ENCODE measurements at places on chromosomes 16 and 17. TPM values are rescaled to one million over a fixed set of nuclear protein-coding genes. Genes with fewer than 3 reads are reported as not detected.

Gene ZSCAN10
- polyA plus RNA-seq: not detected

Gene PIPOX
- 0.27 TPM for polyA plus RNA-seq

Gene MLLT6
- polyA plus RNA-seq: 10.2 TPM

Gene PPM1E
- not detected for polyA plus RNA-seq

Gene TAT
- 0.53 TPM for polyA plus RNA-seq

Gene TMC8
- 217 TPM for polyA plus RNA-seq

Gene GRB2
- 151 TPM for polyA plus RNA-seq

Gene SLC47A1
- not detected for polyA plus RNA-seq

Gene KRT20
- not detected for polyA plus RNA-seq

- no peaks in the 10 kb centered on the region for H3K36me3 ChIP-seq
- no peaks in the 10 kb centered on the region for H3K4me1 ChIP-seq
- H3K27ac ChIP-seq: no peak overlapping the region
- H3K27me3 ChIP-seq: no peaks in the 10 kb centered on the region
- H3K4me3 ChIP-seq: no peak overlapping the region
These were observed 228.7 kb downstream of the MSI2 start for GRCh38 chr17:57484826-57485565.

- peaks cover 8% of the 10 kb centered on the region for H3K4me1 ChIP-seq
- H3K27ac ChIP-seq: no peak overlapping the region
- H3K27me3 ChIP-seq: no peaks in the 10 kb centered on the region
- H3K36me3 ChIP-seq: no peaks in the 10 kb centered on the region
These were observed 1.8 kb upstream of the APRT start for GRCh38 chr16:88813269-88814143.

- no peak overlapping the region for H3K4me3 ChIP-seq
- no peaks in the 10 kb centered on the region for H3K27me3 ChIP-seq
- DNase-seq: no peak
- no peaks in the 10 kb centered on the region for H3K36me3 ChIP-seq
- H3K4me1 ChIP-seq: no peaks in the 10 kb centered on the region
- no peak overlapping the region for H3K27ac ChIP-seq
These were observed 15.7 kb upstream of the MLKL start for GRCh38 chr16:74716355-74716754.

GRCh38 chr16:85096921-85097320 is 15.4 kb downstream of the CIBAR2 start:
- H3K4me3 ChIP-seq: no peak overlapping the region
- no peak for DNase-seq
- H3K36me3 ChIP-seq: no peaks in the 10 kb centered on the region
- H3K27me3 ChIP-seq: no peaks in the 10 kb centered on the region
- peaks cover 5% of the 10 kb centered on the region for H3K4me1 ChIP-seq
- H3K27ac ChIP-seq: no peak overlapping the region

- DNase-seq: no peak
- no peak overlapping the region for H3K27ac ChIP-seq
- H3K4me3 ChIP-seq: no peak overlapping the region
- no peaks in the 10 kb centered on the region for H3K27me3 ChIP-seq
- no peaks in the 10 kb centered on the region for H3K36me3 ChIP-seq
These were observed 156.8 kb upstream of the CDH13 start for GRCh38 chr16:82470016-82470415.

DNA sequence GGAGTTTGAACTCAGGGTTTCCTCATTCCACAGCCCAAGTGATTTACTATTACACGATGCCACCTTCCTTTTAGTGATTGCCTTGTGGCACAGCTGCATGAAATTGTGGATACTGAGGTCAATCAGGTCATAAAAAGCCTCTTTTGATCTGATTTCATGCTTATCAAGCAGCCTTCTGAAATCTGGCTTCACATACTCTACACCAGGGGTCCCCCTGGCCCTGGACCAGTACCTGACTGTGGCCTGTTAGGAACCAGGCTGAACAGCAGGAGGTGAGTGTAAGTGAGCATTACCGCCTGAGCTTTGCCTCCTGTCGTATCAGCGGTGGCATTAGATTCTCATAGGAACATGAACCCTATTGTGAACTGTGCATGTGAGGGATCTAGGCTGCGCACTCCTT is 13.8 kb downstream of the SLFN5 start:
- peak overlapping the region; percentile 14 for H3K27ac ChIP-seq
- peaks cover 15% of the 10 kb centered on the region for H3K36me3 ChIP-seq
- DNase-seq: no peak
- no peak overlapping the region for H3K4me3 ChIP-seq
- H3K27me3 ChIP-seq: no peaks in the 10 kb centered on the region
- H3K4me1 ChIP-seq: peaks cover 63% of the 10 kb centered on the region

GRCh38 chr16:67525176-67525860 is 3.3 kb upstream of the RIPOR1 start:
- no peak overlapping the region for H3K4me3 ChIP-seq
- H3K36me3 ChIP-seq: no peaks in the 10 kb centered on the region
- DNase-seq: no peak
- peaks cover 1% of the 10 kb centered on the region for H3K27me3 ChIP-seq

GRCh38 chr16:56628486-56629350 is 3.1 kb downstream of the MT1E start:
- no peak overlapping the region for H3K27ac ChIP-seq
- no peak overlapping the region for H3K4me3 ChIP-seq
- H3K36me3 ChIP-seq: no peaks in the 10 kb centered on the region
- H3K27me3 ChIP-seq: peaks cover 15% of the 10 kb centered on the region
- peaks cover 13% of the 10 kb centered on the region for H3K4me1 ChIP-seq

DNA sequence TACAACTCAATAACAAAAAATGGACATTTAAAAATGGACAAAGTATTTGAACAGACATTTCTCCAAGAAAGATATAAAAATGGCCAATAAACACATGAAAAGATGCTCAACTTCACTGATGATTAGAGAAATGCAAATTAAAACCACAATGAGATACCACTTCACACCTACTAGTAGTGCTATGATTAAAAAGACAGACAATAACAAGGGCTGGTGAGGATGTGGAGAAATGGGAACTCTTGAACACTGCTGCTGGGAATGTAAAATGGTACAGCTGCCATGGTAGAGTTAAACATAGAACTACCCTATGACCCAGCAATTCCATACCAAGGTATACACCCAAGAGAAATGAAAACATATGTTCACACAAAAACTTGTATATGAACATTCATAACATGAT is 24.9 kb downstream of the CFAP97D1 start:
- H3K4me1 ChIP-seq: no peaks in the 10 kb centered on the region
- no peaks in the 10 kb centered on the region for H3K27me3 ChIP-seq
- H3K36me3 ChIP-seq: no peaks in the 10 kb centered on the region
- no peak overlapping the region for H3K4me3 ChIP-seq

DNA sequence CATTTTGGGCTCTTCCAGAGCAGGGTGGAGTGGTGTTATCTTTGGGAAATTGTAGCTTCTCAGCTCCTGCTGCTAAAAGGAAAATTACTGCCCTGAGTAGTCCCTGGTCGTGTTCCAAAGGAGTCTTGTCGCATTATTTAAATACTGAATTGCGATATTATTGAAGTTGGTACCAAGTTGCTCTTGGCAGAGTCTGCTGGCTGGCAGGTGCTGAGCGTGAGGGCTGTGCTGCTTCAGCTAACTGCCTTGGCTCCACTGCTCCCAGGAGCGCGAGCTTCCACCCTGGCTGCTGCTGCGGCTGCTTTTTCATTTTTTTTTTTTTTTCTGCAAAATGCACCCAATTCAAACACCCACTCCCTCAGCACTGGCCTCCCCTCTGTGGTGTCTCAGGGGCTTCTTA is 289.8 kb downstream of the MAF start:
- H3K4me3 ChIP-seq: no peak overlapping the region
- H3K27me3 ChIP-seq: no peaks in the 10 kb centered on the region
- no peaks in the 10 kb centered on the region for H3K4me1 ChIP-seq
- H3K27ac ChIP-seq: no peak overlapping the region

GRCh38 chr16:68117884-68118283 is 32.7 kb downstream of the NFATC3 start:
- no peaks in the 10 kb centered on the region for H3K36me3 ChIP-seq
- DNase-seq: no peak
- peaks cover 41% of the 10 kb centered on the region for H3K4me1 ChIP-seq
- no peak overlapping the region for H3K4me3 ChIP-seq

DNA sequence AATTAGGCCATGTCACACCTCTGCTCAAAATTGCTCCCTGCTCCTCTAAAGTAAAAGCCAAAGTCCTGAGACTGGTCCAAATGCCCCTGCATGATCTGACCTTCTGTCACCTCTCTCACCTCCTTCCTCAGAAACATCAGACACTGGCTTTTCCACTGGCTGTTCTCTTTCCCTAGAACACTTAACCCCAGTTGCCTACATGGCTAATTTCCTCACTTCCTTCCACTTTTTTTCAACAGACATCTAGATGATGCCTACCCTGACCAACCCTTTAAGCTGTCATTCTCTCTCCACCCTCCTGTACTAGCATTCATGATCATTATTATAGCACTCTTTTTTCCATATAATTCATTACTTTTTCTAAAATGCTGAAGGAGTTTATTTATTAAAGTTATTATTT is 31.0 kb downstream of the CCT6B start:
- no peak for DNase-seq
- no peaks in the 10 kb centered on the region for H3K4me1 ChIP-seq
- H3K4me3 ChIP-seq: no peak overlapping the region
- H3K27ac ChIP-seq: no peak overlapping the region

GRCh38 chr17:82058230-82058854 is 6.6 kb downstream of the GPS1 start:
- no peak overlapping the region for H3K27ac ChIP-seq
- DNase-seq: no peak
- no peak overlapping the region for H3K4me3 ChIP-seq

- no peak overlapping the region for H3K27ac ChIP-seq
- no peaks in the 10 kb centered on the region for H3K4me1 ChIP-seq
- no peak overlapping the region for H3K4me3 ChIP-seq
- no peak for DNase-seq
- no peaks in the 10 kb centered on the region for H3K27me3 ChIP-seq
These were observed 276.4 kb downstream of the SOX9 start for GRCh38 chr17:72397223-72397667.

GRCh38 chr17:82108038-82108437 is 10.0 kb upstream of the FASN start:
- no peaks in the 10 kb centered on the region for H3K36me3 ChIP-seq
- peaks cover 17% of the 10 kb centered on the region for H3K4me1 ChIP-seq
- no peak overlapping the region for H3K4me3 ChIP-seq
- no peaks in the 10 kb centered on the region for H3K27me3 ChIP-seq
- DNase-seq: no peak

DNA sequence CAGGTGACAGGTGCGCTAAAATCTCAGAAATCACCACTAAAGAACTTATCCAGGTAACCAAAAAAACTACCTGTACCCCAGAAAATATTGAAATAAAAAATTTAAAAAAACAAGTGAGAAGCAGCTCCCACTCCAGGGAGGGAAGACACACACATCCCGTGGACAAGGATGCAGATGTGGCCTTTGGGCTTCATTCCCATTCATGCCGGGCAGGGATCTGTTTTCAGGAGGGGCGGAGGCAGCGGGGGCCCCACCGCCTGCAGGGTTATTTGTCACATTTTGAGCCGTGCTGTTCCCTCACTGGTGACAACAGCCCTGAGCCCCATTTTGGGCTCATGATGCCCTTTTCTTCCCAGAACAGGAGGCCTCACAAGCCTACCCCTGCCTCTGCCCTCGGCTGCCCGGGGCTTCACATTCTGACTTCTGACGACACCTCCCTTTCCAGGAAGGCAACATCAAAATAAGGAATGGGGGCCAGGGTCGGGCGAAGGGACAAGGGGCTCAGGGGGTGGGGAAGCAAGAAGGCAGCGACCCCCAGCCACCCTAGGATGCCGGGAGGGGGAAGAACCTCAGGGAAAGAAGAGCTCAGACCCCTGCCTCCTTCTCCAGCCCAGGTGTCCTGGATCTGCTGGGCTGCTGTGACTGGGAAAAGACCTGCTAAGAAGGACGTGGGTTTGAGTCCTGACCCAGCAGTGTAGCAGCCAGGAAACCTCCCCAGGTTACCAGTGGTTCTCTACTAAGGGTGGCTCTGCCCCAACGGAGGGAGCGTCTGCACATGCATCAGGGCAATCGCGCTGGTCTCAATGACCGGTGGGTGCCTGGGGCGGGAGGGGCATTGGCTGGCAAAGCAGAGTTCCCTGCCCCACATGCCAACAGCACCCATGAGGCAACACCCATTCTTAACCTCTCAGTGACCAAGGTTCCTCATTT is 2.3 kb upstream of the CD79B start:
- H3K4me3 ChIP-seq: no peak overlapping the region
- no peaks in the 10 kb centered on the region for H3K36me3 ChIP-seq
- H3K27ac ChIP-seq: no peak overlapping the region
- H3K27me3 ChIP-seq: no peaks in the 10 kb centered on the region
- H3K4me1 ChIP-seq: peaks cover 13% of the 10 kb centered on the region

All from naive thymus-derived CD4-positive, alpha-beta T cell (primary cell).